Urothelium cell line (cell line): ENCODE measurements at places on chromosomes 3 and 15.

GRCh38 chr3:57582474-57583168 lies 14.5 kb downstream of the ARF4 start:
- no peak for DNase-seq

- no peak for DNase-seq
These were observed 19.6 kb downstream of the PAQR9 start for GRCh38 chr3:142943870-142944269.

DNA sequence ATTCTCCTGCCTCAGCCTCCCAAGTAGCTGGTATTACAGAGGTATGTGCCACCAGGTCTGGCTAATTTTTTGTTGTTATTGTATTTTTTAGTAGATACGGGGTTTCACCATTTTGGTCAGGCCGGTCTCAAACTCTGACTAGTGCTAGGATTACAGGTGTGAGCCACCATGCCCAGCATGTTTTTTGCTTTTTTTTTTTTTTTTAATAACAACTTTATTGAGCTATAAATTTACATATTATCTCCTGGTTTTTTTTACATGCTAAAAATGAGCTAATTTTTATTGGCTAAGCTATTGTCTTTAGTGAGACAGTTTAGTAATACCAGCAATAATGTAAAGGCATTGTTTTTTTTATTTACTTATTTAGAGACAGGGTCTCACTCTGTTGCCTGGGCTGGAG lies 105.2 kb downstream of the PDE8A start:
- no peak for DNase-seq

- no peak for DNase-seq
These were observed 41.3 kb downstream of the FEZF2 start for GRCh38 chr3:62332017-62332416.

- DNase-seq = no peak
These were observed 75.2 kb upstream of the ACAD9 start for GRCh38 chr3:128804017-128804810.

GRCh38 chr3:24264748-24265158 lies 229.9 kb downstream of the THRB start:
- peak; percentile 58 for DNase-seq

DNA sequence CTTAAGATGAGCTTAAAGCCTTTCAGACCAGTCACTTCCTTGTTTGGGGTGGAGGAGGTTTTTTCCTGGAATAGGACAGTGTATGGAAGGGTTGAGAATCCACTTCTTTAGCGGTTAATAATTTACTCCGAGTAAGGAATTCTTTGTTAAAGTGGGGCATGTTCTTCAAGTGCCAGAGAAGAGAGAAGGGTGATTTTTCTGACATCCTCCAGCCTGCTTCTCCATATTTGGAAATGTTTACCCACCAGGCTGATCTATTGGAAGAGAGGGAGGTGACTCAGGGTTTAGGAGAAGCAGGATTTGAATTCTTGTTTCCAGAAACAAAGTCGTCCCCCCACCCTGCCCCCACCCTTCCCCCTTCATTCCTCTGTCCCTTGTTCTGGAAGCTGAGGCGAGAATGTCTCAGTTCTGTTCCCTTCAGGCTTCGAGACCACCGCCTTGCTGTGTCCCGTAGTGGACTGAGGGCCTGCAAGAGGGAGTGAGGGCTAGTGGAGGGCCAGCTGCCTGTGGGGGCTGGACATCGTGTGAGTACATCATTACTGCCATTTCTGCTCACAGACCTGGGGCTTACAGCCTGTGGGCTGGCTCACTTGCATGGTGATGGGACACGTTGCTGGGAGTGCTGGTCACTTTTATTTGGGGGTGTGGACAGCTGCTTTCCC lies 58.5 kb downstream of the LPP start:
- no peak for DNase-seq

- peak; percentile 16 for DNase-seq
These were observed 80.9 kb downstream of the C3orf38 start for GRCh38 chr3:88230638-88231037.
